ENCODE measurements at places on chromosomes 1 and 21.

GRCh38 chr1:96309783-96310182, 411.8 kb upstream of the PTBP2 start:
- DNase-seq, result no peak

GRCh38 chr1:91712981-91713841, 172.7 kb downstream of the TGFBR3 start:
- DNase-seq, result no peak

GRCh38 chr21:32768530-32768929, 3.0 kb downstream of the PAXBP1 start:
- no peak for DNase-seq

- no peak for DNase-seq
Observed at GRCh38 chr1:84174051-84174556, 30.0 kb downstream of the PRKACB start.

- DNase-seq, result no peak
Observed at GRCh38 chr1:160346958-160347357, 3.8 kb downstream of the NCSTN start.

GRCh38 chr1:22572818-22573217, 9.5 kb downstream of the EPHA8 start:
- no peak for DNase-seq

- DNase-seq, result no peak
Observed at GRCh38 chr1:233237647-233238046, 57.9 kb downstream of the PCNX2 start.

DNA sequence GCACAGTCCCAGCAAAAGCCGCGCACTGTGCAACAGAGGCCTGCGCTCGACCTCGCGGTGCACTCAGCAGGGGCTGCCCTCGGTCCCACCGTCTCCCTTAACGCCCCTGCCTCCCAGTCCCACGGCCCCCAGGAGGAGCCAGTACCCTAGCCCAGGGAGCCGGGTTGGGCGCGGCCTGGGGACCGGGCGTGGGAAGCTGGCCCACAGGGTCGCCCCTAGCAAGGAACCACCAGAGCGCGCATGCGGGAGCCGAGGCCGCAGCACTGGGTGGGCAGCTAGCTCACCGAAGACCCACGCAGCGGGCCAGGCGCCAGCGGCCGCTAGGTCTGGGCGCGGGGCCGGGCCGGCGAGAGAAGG, 21.6 kb upstream of the ZNF678 start:
- DNase-seq, result no peak

DNA sequence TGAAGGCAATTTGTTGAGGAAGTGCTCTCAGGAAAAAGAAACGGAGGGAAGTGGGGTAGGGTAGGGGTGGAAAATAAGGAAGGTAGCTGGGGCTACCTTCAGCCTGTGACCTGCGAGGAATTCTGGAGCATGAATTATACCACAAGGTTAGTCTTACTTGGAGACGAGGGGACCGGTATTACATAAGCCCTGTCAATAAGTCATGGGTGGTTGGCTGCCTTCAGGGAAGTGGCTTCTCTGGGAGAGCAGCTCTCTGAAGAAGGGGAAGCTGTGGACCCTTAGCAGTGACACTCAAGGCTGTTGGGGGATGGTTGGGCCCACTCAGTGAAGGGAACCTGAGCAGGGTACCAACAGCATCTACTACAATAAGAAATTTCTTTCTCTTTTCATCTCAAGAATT, 111.3 kb downstream of the TNFSF18 start:
- DNase-seq, result no peak

- DNase-seq, result no peak
Observed at GRCh38 chr1:63909526-63909925, 135.7 kb downstream of the ROR1 start.

GRCh38 chr1:58789322-58789856, 5.5 kb upstream of the JUN start:
- DNase-seq, result no peak

All from stimulated activated CD4-positive, alpha-beta T cell treated with anti-CD3 and anti-CD28 coated beads, TNF-alpha, amount 100 ng/mL, for 1 hour (primary cell).